ENCODE measurements at places on chromosomes 7 and 10. TPM values are rescaled to one million over a fixed set of nuclear protein-coding genes. Genes with fewer than 3 reads are reported as not detected.

Gene PLAU
- total RNA-seq = 0.24 TPM

GRCh38 chr7:150962553-150963399 is 15.3 kb downstream of the KCNH2 start:
- DNase-seq = peak; percentile 74

- no peak for DNase-seq
Observed at GRCh38 chr7:92963566-92963965, 127.2 kb upstream of the CDK6 start.

GRCh38 chr7:22292531-22292930 is 64.4 kb downstream of the RAPGEF5 start:
- no peak for DNase-seq

DNA sequence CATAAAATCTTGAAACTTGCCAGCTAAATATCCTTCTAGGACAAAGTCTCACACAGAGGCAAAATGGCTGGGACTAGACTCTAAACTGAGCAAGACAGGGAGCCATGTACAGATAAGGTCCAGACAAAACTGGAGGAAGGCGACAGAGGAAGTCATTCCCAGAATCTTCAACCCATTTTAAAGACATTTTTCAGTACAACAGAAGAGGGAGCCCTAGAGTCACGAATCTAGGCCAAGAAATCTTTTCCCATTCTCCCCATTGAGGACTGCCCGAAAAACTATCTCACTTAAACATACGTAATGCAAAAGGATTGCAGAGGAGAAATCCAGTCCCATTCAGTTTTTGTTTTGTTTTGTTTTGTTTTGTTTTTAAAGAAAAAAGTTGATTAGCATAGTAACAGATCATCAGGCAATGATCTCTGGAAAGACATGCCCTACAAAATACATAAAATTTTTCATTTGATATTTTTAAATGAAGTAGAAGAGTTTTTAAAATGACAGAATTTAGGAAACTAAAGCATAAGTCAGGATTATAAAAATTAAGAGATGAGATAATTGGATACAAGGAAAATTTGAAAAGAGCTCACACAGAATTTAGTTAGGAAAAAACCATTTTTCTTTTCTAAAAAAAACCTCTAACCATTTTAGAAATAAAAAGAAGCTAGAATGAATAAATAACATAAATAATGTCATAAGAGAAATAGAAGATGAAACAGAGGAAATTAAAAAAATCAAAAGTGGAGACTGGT is 16.9 kb upstream of the PRF1 start:
- DNase-seq = no peak

Gene CLCN1
- total RNA-seq = not detected
